ENCODE measurements at places on chromosomes 13 and 19.

- DNase-seq = no peak
Measured at GRCh38 chr13:60974296-60974695, 441.4 kb downstream of the PCDH20 start.

DNA sequence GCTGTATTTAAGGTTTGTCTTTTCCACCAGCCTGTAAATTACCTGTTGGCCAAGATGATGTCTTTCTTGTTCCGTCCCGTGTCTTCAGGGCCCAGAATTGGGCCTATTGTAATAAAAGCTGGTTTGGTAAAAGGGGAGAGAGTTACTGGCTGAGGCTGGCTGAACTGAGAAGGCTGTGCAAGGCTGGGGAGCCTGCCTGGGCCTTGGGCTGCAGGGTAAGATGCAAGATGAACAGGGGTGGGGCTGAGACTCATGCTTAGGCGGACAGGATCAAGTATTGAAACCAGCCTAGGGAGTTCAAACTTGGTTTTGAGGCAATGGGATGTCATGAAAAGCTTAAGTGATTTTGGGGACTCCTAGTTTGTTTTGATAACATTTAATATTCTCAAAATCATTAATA is 142.3 kb downstream of the PCCA start:
- DNase-seq = no peak

DNA sequence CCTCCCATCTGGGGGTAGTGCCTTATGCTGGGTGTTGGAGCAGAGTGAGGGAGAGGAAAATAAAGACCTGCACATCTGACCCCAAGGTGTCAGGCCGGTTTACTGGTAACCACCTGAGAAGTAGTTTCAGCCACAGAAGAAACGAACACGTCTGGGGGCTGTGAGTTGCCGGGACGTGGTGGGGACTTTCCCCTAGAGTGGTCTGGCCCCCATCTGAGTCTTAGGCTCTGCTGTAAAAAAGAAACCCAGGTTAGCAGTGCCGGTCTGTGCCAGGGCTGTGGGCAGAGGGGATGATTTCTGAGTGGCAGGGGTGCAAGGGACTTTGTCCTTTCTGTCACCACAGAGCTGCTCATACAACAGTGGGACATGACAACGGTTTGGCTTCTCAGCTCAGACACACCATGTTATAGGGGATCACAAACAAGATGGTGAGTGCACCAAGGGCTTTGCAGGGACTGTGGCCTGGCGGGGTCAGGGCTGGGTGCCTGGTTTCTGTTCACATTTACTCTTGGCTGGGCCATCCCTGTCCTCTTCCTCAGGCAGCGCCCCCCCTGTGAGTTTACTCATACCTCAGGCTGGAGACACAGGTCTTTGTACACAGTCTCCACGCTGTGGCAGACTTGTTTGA is 9.0 kb downstream of the GCDH start:
- no peak for DNase-seq

GRCh38 chr19:31784671-31785101 is 435.4 kb upstream of the TSHZ3 start:
- no peak for DNase-seq

DNA sequence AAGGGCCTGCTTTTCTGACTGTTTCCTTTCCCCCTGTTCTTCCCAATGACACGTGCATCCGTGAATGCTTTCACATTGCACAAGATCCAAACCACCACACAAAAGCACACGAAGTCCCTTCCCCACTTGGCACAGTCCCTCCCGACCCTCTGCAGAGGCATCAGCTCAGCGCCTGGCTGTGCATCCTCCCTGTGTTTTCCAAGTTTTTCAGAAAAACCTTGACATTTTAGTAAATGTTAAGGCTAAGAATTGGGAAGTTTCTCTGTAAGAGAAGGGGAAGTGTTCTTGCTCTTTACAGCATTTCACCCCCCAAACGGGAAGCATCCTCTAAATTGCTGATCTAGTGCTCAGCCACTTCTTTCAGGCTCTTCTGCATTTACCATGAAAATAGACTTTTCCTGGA is 94.5 kb upstream of the TM9SF2 start:
- DNase-seq = no peak

DNA sequence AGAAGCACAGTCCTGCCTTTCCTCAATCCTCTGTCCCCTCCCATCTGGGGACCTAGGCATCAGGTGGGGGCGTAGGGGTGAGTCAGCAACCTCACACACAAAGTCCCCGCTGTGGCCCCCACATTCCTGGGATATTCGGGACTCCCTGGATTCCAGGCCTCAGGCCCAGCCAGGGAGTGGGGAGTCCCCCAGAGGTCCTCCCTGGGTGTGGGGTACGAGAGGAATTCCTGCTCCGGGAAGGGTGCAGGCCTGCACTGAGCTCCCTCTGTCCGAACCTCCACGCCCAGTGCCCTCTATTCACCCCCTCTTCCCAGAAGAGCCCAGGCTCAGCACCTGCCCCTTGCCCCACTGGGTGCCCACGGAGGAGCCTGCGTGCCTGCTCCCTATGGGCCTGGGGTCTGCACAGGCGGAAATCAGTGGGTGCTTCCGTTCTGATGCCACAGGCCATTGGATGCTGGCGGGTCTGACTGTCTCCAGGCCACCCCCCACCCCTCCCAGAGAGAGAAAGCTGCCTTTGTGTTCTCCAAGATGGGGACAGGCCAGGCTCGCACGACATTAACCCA is 3.4 kb downstream of the CADM4 start:
- no peak for DNase-seq

DNA sequence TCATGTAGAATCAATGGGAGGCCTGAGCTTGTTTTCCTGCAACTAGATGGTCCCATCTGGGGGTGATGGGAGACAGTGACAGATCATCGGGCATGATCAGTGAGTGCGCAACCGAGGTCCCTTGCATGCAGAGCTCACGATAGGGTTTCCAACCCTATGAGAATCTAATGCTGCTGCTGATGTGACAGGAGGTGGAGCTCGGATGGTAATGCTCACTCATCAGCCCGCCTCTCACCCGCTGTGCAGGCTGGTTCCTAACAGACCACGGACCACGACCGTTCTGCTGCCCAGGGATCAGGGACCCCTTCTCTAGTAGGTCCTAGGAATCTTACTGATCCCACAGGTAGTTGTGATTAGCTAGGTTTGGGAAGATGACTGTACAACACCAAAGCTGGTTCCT is 23.5 kb upstream of the GARRE1 start:
- no peak for DNase-seq

DNA sequence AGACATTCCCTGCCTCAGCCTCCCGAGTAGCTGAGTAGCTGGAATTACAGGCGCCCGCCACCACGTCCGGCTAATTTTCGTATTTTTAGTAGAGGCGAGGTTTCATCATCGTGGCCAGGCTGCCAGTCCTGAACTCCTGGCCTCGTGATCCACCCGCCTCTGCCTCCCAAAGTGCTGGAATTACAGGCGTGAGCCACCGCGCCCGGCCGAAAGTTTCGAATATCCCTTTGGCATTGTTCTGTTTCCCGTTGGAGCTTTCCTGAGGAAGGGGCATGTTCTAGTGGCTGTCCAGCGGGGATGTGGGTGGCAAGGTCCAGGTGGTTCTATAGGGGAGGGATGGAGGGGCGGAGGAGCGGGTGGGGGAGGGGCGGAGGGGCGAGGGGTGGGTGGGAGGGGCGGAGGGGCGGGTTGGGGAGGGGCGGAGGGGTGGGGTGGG is 2.1 kb upstream of the BSG start:
- DNase-seq = no peak

- no peak for DNase-seq
Measured at GRCh38 chr13:29143847-29144246, 323.7 kb downstream of the MTUS2 start.

- DNase-seq = no peak
Measured at GRCh38 chr13:91001371-91001770, 346.1 kb upstream of the MIR17HG start.

DNA sequence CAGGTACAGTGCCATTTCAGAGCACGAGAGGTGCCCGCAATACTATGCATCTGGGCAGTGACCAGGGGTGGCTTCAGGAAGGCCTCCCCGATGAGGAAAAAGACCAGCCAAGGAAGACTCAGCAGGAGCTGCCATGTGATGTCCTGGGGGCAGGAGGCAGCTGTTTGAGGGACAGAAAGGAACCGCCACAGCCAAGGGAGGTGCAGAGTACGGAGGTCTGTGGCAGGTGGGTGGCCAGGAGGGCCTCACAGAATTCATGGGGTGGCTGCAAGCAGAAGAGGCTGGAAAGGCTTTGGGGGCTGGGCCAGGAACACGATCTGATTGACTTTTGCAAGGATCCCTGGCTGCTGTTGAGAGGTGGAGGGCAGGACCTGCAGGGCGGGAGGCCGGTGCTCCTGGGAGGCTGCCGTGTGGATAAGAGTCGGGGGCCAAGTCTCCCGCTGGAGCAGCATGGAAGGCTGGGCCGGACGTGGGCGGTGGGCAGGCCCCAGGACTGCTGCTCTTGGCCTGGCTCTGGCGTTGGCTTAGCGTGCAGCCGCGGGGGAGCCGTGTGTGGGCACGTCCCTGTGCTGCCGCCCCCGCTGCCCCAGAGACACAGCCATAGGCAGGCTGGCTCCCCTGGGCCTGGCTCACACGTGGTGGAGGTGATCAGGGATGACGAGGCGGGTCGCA is 29.1 kb downstream of the CEBPA start:
- no peak for DNase-seq

- DNase-seq = no peak
Measured at GRCh38 chr13:77751513-77752456, 54.3 kb downstream of the SLAIN1 start.

DNA sequence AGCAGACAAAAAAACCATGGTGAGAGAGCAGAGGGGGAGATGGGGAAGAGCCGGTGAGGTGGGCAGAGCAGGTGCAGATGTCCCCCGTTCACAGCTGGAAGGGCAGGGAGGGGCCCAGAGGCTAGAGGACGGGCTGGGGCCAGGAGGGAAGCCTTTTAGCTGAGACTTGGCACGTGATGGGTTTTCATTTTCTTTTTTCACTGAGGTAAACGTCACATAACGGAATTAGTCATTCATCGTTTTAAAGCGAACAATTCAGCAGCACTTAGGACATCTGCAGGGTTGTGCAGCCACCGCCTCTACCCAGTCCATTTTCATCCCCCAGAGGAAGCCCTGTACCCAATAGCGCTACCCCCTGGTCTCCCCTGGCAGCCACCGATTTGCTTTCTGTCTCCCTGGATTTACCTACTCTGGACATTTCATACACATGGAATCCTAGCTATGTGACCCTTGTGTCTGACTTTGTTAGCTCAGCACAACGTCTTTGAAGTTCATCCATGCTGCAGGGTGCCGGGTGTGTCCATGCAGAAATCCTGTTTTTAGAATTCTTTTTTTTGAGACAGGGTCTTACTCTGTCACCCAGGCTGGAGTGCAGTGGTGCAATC is 16.0 kb upstream of the EMC10 start:
- no peak for DNase-seq

GRCh38 chr13:99865420-99865930 is 106.1 kb downstream of the ZIC5 start:
- no peak for DNase-seq

- DNase-seq = no peak
Measured at GRCh38 chr13:36175621-36176020, 38.7 kb downstream of the SOHLH2 start.

GRCh38 chr13:114072421-114072820 is 60.0 kb downstream of the RASA3 start:
- no peak for DNase-seq

GRCh38 chr13:23871616-23872220 is 17.5 kb downstream of the MIPEP start:
- no peak for DNase-seq

DNA sequence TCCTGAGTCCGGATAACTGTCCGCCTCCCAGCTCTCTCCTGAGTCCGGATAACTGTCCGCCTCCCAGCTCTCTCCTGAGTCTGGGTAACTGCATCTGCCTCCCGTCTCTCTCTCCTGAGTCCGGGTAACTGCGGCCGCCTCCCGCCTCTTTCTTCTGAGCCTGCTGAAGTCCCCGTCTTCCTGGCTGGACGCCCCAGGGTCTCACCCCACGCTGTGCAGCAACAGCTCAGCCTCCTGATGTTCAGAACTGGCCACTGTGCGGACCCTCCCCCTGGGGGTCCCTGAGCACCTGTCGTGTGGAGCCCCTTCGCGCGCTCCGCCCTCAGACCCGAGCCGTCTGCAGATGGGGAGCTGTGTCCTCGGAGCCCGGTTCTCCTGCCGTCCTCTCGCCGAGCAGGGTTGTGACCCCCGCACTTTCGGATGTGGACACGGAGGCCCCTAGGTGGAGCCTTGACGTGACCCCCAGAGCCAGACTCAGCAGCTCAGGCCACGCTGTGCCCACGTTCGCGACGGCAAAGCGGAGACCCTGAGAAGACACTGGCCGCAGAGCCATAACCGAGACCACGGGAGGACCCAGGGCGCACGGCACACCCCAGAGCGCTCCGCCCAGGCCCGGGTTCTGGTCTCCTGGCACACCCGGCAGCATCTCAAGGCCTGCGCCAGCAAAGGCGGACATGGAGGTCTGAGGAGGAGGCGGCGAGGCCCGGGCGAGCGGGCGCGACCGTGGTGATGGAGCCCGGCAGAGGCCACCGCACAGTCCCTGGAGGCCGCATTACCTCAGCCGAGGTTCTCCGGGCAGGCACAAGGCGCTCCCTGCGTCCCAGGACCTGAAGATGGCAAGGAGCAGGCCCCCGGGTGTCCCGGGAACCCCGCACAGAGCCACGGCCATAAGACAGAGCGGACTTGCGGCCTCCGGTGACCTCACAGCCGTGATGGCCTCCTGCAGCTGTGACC is 15.9 kb downstream of the SBNO2 start:
- DNase-seq = no peak
